Stimulated activated CD8-positive, alpha-beta memory T cell treated with anti-CD3 and anti-CD28 coated beads, Interleukin-12 subunit alpha, Interleukin-12 subunit beta, amount 100 ng/mL, for 1 hour (primary cell): ENCODE measurements at places on chromosomes 12 and 14.

DNA sequence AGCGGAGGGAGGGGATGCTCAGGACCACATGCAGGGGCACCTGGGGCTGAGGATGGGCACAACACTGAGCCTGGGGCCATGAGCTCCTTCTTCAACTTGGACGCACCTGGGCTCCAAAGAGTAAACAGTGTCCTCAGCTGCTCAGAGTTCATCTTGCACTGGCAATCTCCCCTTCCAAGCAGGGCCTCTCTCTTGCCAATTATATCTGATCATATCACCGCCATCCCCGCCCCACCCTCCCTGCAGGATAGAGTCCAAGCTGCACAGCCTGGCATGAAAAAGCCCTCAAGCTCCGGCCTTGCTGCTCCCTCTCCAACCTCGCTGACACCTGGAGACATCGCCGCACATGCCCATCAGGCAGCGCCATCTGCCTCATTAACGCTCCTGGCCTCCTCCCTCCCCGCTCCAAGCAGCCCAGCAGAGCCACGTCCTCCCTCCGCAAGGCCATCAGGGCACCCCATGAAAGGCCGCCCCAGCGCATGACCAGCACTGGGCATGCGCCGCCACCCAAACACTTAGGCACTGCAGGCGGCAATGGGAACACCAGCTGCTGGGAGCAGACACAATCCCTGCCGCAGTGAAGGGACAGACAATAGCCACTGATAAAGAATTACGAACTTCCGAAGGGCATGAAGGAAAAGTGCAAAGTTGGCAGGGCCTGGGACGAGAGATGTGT is 88.8 kb downstream of the CHGA start:
- no peak for DNase-seq

DNA sequence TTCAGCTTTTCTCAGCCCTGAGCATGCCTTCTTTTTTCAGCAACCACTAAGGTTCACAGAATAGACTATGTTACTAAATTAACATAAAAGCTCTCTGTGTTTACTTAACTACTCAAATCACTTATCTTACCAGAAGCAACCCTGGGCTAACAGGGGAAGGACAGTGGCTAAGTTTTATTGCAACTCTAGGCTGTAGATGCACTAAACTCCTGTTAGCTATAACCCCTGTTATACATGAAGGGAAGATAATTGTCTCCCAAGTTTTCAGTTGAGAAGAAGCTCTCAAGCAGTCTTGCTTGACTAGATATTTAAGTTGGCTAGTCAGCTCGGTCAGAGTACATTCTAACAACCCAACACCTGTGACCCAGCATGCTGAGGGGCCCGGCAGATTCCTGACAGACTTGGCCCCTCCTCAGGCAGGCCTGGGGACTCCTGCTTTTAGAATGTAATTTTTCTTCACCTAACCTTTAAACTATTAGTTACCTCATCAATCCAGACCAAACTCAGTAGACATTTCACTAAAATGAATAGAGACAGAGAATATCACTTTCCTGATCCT is 464.5 kb downstream of the EGLN3 start:
- DNase-seq: no peak

DNA sequence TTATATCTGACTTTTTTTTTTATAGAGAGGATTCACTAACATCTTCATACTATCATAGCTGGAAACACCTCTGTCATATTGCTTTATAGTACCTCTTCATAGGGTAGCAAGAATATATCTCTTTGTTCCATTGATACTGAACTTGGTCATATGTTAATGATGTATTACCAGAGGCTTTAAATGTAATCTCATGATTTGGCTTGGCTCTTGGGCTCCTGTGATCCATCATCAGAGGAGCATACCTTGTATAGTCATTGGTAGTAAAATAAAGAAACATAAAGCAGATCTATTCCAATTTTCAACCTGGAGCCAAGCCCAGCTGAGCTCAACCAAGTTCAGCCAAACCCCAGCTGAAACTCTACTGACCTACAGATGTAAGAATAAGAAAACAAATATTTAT is 43.2 kb upstream of the GRIN2B start:
- no peak for DNase-seq

GRCh38 chr12:111037047-111037446 is 116.7 kb upstream of the MYL2 start:
- DNase-seq: no peak

GRCh38 chr14:64604001-64604400 is 54.2 kb downstream of the PPP1R36 start:
- no peak for DNase-seq

- no peak for DNase-seq
These were observed 67.9 kb downstream of the TSPAN9 start for GRCh38 chr12:3145033-3145432.

GRCh38 chr14:73775339-73776193 is 61.4 kb upstream of the PNMA1 start:
- DNase-seq: no peak

- no peak for DNase-seq
These were observed 72.5 kb downstream of the TMEM132D start for GRCh38 chr12:129831294-129831693.

DNA sequence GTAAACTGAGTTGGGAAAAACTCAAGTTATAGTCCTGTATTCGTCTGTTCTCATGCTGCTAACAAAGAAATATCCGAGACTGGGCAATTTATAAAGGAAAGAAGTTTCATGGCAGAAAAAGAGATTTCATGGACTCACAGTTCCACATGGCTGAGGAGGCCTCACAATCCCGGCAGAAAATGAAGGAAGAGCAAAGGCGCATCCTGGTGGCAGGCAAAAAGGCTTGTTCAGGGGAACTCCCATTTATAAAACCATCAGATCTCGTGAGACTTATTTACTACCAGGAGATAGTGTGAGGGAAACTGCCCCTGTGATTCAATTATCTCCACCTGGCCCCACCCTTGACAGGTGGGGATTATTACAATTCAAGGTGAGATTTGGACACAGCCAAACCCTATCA is 292.6 kb upstream of the SYT1 start:
- no peak for DNase-seq

DNA sequence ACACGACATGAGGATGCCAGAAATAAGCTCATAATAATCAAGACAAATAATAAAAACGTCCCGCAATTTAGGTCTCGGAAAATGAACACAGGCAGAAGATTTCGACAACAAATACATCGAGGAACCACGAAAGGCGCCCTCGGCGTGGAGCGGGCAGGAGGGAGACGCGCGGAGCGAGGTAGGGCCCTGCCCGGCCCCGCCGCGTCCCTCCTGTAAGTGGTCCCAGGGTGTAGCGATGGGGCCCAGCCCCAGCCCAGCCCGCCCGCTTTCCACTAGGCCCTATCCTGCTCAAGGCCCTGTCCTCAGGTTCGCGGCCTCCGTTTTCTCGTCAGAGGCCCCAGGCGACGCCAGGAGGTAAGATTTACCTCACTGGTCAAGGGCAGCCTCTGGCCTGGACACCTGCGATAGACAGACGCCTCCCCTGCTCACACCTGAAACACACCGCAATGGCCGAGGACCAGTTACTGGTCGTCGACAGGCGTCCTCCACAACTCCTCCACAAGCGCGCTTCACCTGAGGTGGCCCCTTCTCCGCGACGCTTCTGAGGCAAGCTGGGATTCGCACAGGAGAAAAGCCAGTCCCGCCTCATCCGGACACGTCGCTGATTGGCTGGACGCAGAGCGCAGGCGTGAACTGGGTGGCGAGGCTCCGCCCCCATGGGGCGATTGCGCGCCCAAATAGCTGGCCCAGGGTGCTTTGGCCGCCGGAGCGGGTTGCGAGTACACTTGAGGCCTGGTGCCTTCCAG is at the start of gene SYCP3:
Gene SYCP3 (minus strand): TSS at position 543 of the 746 bp plus-strand sequence. CDS start 1,527 bp downstream, outside the sequence.
- DNase-seq: no peak

- no peak for DNase-seq
These were observed 113.8 kb downstream of the EGLN3 start for GRCh38 chr14:33836900-33837577.

- peak; percentile 45 for DNase-seq
These were observed 1.1 kb upstream of the LRP1 start for GRCh38 chr12:57127101-57127725.

GRCh38 chr12:92560713-92561542 is 141.9 kb upstream of the PLEKHG7 start:
- no peak for DNase-seq

DNA sequence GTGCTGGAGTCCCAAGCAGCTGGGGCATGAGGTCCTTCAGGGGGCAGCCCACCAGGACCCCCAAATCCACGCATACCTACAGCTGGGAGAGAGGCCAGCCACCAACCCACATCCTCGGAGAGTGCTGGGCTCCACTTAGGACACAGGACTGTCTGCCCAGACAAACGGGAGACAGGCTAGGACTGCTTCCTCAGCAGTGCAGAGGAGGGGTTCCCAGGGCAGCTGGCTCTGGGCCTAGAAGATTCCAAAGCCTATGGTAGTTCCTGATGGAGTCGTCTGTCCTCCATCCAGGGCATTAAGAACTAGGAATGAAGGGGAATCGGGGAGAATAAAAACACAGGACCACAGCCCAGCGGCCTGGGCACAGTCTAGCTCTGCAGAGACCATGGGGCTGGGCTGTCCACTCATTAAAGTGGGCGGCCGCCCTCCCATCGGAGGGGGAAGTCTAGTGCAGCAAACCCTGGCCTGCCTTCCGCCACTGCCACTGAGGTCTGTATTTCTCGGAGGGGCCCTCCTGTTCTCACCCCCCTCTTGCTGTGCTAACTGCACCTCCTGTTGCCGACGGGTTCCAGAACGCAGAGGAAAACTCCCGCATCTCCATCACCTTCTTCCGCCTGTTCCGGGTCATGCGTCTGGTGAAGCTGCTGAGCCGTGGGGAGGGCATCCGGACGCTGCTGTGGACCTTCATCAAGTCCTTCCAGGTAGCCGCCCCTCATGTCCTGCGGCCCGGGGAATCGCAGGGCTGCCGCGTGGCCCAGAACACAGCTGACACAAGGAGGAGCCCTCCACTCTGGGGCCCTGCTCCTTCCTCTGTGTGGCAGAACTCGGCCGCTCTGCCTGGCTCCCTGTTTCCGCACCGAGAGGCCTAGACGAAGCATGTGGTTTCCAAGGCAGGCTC is 143.5 kb upstream of the FKBP4 start:
- DNase-seq: no peak

- no peak for DNase-seq
These were observed 15.7 kb upstream of the STON2 start for GRCh38 chr14:81415781-81416180.

GRCh38 chr14:32022938-32023466 is 54.1 kb upstream of the ARHGAP5 start:
- no peak for DNase-seq

DNA sequence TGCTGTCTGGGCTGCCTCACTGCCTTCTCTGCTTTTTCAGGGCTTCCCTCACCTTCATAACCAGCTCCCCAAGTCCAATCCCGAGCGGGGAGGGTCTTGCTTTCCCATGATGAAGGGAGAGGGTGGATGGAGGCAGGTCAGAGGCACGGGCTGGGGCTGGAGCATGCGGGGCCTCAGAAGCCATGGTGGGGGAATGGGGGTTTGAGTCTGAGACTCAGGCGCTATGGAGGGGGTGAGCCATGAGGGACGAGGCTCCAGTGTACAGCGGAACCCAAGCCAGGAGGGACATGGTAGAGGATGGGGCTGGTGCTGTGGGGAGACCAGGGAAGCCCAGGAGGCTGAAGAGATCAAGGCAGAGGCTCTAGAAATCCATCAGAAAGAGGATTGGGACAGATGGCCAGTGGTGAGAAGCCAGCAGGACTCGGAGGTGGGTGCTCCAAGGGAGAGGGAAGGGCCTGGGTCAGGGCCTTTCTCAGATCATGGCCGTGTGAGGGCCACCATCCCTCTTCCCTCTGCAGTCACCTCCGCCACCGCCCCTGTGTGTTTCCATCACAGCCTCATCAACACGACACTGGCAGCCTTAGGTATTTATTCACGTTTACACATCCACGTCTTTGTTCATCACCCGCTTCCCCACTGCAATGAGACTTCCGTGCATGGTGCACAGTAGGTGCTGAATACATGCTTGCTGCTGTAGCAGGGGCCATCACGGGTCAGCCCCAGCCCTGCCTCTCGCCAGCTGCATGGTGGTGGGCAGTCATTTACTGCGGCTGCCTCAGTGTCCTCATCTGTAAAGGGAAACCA is 144.7 kb downstream of the ADGRD1 start:
- no peak for DNase-seq

GRCh38 chr14:59246566-59246965 is 58.1 kb downstream of the DAAM1 start:
- no peak for DNase-seq

GRCh38 chr14:100767788-100768536 is 41.3 kb downstream of the DLK1 start:
- no peak for DNase-seq

DNA sequence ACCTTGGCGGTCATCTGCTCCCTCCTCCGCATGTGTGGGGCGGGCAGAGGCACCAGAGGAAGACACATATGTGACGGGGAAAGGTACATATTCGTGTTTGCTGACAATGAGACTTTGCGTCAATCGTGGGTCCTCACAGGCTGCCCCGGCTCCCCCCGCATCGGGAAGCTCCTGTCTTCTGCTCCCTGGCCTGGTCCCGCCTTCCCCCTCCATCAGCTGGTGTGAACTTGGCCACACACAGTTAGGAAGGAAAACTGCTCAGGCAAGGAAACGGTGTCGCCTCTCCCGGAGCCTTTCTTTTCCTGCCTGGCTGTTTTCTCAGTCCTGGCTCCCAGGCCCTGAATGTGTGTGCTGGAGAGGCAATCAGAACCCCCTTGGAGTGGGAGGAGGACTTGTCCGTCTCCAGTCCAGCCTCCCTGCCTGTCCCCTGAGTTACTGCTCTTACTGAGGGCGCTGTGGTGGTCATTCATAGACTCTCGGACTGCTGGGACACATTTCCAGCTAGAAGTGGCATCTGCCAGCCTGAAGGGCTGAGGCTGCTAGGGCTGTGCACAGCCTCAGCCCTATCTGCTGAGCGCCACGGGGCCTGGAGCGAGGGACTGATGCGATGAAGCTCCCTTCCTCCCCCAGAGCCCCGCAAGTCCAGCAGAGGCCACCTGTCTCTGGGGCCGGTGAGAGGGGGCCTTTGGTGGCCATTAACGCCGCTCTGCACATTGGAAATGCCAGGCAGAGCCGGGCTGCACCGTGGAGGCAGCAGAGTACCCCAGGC is 44.2 kb upstream of the TSPAN9 start:
- DNase-seq: no peak

DNA sequence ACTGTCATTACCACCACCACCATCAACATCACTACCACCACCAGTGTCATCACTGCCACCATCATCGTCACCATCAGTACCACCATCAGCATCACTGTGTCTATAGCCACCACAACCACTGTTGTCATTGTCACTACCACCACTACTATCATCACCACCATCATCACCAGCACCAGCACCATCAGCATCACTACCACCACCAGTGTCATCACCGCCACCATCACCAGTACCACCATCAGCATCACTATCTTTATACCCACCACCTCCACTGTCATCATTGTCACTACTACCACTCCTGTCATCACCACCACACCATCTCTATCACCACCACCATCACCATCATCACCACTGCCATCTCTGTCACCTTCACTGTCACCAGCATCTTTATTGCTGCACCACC is 60.6 kb downstream of the BEGAIN start:
- no peak for DNase-seq

GRCh38 chr14:89746654-89747053 is 207.9 kb downstream of the EFCAB11 start:
- DNase-seq: no peak

DNA sequence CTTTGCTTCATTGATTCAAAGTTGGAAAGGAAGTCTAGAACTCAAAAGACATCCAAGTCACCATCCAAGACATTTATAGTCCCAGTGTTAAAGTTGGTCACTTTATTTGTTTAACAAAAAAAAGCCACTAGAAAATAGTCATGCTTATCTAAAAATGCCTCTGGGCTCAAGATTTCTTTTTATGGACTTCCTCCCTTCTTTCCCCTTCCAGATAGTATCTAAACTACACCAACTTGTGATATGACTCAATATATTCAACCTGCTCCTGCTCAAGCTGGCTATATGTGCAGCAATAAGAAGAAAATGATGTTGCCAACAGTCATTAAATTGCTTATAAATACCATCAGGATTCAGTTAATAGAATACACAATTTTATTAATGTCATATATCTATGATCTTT is 1177.1 kb downstream of the FLRT2 start:
- no peak for DNase-seq
